T-helper 2 cell (primary cell): ENCODE measurements at places on chromosomes 6 and 20.

DNA sequence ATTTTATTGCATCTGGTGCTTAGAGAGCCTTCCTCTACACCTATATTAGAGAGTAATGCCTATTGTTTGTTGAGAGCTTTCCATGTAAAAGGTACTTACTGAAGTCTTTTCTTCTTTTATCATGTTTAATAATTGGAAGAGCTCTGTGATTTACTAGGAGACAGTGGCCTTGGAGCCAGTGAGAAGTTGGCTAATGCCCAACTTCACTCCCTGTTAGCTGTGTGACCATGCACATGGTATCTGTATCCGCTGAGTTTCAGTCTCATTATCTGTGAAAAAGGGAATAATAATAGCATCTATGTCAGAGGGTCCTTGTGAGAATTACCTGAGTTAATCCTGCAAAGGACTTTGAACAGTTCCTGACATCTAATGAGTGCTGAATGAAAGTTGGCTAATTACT is 105.0 kb downstream of the CD109 start:
- DNase-seq: no peak

- DNase-seq: no peak
Measured at GRCh38 chr6:69847492-69847788, 18.9 kb upstream of the COL19A1 start.

GRCh38 chr6:166307082-166308032 is 835 bp downstream of the PRR18 start:
- no peak for DNase-seq

DNA sequence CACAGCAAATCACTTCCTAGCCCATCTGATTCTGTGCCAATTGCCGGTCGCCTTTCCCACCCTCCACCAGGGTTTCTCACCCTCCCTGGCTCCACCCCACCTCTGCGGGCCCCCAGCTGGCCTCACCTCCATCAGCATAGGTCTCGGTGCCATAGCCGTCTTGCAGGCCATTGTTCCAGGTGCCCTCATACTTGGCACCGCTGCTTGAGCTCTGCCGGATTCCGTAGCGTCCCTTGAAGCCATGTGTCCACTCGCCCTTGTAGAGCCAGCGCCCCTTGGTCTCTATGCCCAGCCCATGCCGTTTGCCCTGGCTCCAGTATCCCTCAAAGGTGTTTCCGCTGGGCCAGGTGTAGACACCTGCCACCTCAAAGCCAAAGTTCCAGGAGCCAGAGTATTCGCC is 787 bp downstream of the JPH2 start:
- DNase-seq: no peak

GRCh38 chr6:45031601-45032000 is 296.5 kb upstream of the RUNX2 start:
- DNase-seq: peak; percentile 23

DNA sequence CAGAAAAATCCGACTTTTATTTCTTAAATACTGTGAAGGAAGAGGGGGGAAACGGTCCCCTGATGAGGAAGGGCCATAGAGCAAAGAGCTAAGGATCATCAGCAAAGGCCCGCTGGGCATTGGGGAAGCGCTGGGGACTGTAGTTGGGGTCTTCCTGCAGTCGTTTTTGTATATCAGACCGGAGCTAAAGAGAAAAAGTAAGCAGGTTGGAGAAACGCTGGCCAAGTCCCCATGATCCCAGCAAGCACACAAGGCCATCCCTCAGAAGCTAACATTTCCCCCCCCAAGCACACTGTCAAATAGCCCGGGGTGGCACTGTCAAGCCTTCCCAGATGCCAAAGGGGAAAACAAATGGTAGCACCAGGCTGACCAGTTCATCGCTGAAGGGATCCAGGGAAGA is 13.4 kb downstream of the BAG6 start:
- DNase-seq: no peak

- DNase-seq: no peak
Measured at GRCh38 chr6:168550326-168550725, 109.3 kb downstream of the SMOC2 start.

DNA sequence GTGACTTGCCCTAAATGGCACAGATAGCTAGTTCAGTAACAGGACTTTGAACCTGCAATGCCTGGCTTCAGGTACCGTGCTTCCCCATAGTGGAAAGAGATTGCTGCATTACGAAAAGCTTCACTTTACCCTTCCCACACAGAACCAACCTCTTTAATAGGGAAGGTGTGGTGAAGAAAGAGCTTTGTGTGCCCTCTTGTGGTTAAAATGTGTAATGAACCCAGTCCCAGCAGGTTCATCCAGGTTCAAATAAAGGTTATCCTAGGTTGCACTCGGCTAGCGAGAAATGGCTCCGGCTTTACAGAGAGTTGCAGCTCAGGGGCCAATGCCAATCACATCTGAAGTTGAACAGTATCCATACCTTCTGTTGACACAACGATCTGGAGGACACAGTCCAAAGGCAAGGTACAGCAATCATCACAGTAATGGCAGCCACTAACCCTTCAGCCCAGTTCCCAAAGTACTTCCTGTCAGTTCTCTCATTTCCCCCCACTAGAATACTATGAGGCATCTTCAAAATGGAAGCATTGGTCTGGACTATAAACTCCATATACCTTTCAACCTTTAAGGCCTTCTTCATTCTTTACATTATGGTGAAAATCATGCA is 3.0 kb downstream of the DEFB115 start:
- peak; percentile 2 for DNase-seq

DNA sequence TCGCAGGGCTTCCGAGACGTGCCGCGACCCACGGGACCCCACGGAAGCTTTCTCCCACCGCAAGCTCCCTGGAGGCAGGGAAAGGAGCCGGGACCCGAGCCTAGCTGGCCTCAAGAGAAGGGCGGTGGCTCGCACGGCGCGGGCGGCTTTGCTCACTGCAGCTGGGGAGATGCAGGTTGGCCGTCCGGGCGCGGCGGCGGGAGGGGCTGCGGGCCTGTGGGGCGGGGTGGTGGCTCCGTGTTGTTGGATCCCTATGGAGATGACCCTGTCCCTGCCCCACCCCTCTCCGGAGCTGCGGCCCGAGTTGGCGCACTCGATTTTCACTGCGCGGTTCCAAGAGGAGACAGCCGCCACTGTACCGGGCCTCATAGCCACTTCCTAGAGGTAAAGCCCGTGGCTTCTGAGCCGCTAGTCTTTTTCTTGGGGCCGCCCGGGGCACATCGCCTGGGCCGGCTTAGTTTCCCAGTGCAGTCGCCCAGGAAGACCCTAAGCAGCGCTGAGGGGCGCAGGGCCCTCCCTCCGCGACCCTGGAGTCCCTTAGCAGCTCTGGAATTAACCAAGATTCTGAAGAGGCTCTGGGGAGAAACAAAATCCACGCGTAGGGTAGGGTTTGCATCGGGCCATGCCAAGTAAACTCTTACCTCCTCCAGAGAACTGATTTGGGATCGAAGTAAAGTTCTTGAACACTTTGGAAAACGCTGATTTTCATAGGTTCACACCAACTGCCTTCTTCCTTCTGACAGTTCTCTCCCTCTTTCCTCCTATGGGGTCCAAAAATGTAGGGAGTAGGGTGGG is at the start of gene ECT2L:
Gene ECT2L, plus strand, starts transcription at position 279 of the 795 bp plus-strand sequence. CDS start 17,188 bp downstream, outside the sequence.
- no peak for DNase-seq

DNA sequence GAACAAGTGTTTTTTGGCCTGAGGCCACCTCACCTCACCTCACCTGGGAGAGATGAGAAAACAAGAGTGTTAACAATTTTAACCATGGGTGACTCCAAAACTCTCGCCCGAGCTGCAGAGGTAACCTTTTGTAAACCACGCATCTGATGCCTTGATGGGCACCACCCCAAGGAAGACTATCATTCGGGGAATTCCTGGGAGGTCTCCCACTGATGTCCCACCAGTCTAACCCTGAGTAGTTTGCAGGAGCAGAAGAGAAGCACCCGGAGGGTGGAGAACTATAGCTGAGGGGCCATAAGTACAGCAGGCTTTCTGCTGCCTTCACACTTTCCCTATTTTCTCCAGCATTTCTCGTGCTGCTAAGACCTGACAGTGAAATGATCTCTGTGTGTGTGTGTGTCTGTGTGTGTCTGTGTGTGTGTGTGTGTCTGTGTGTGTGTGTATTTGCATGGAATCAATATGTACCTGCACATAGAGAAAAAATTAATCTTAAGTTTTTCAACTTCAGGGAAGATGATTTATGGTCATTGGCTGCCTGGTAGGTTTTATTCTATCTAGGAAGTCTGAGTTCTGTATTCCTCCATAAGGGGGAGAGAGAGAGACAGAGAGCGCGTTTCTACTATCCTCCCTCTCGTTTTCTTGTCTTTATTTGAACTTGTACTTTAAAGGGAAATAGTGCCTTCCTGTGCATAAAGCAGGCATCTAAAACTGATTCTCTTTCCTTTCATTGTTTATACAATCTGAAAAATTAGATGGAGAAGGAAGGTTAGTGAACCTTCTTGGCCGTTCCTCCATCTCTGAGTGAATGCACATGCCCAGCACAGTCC is 75.8 kb downstream of the CAP2 start:
- DNase-seq: no peak

- no peak for DNase-seq
Measured at GRCh38 chr6:151376440-151376839, 14.9 kb downstream of the ZBTB2 start.

- DNase-seq: peak; percentile 73
Measured at GRCh38 chr6:106103728-106104109, 17.6 kb downstream of the PRDM1 start.

- no peak for DNase-seq
Measured at GRCh38 chr6:34476921-34477320, 11.0 kb downstream of the PACSIN1 start.

- DNase-seq: no peak
Measured at GRCh38 chr20:46883892-46884291, 10.8 kb upstream of the EYA2 start.

DNA sequence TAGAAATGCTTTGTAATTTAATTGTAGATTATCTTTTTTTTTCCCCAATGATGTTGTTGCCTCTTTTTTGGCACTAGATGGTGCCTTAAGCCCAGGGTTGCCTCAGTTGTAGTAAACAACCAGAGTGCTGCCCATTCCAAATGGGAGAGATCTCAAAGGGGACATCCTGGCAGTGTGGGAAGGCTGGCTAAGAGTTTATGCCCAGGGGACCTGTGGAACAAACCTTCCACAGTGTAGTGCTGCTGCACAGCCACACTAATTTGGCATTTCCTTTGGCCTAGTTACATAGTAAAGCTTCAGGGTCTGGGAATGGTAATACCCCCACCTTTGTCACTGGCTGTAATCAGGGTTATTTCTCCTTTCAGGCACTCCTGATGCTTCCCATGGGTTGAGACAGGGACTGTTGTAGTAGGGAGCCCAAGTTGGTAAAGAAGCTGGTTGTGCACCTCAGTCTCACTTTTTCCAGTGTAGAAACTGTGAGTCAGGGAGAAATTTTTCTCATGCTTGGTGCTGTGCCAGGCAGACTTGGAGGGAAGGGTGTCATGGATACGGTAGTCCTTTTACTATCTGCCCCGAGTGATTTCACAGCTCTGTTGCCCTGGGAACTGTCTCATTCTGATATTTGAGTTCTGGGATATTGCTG is 177.8 kb upstream of the ECI2 start:
- no peak for DNase-seq

DNA sequence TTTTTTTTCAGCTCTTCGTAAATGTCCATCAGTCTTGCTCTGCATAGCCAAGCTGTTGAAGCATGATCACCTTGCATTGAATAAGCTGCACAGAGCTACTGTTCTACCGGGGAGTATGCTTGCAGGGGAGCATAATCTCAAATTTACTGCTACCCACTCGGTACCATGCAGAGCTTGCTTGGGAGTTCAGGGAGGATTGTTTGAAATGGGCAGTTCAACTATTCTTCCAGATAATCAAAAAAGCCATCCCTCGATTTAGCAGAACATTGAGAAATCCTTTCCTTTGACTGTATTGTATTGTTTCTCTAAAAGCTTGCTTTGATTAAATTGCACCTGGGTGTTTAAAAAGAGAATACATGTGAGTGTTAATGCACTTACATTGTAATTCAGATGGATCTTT is 332.6 kb downstream of the UTRN start:
- DNase-seq: no peak

DNA sequence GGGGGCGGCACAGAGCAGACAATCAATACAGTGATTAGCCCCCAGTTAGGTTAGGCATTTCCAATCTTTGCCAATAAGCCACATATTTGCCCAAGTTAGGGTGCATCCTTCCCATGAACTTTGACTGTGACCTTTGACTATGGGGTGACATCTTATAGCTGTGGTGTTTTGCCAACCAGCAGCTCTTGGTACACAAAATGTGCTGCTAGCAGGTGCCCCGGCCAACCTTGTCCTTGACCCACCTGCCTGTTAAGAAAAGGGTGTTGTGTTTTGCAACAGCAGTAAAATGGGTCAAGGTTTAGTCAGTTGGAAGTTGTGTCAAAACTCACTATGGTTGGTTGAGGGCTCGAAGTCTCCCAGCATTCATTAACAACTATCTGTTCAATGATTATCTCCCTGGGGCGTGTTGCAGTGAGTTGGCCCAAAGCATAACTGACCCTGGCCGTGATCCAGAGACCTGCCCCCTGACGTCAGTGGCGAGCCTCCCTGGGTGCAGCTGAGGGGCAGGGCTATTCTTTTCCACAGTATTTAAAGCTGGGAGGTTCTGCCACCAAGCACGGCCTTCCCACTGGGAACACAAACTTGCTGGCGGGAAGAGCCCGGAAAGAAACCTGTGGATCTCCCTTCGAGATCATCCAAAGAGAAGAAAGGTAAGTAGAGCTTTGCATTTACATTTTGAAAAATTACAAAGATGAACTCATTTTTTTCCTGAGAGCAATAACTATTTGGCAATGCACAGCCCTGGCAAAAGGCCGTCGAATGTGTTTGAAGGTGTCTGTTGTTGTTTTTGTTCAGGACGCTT is at the start of gene PCK1:
Gene PCK1, plus strand, starts transcription at position 557 of the 802 bp plus-strand sequence. CDS start 302 bp downstream, outside the sequence.
- no peak for DNase-seq

GRCh38 chr6:53090576-53090975 is 25.4 kb downstream of the FBXO9 start:
- DNase-seq: no peak

GRCh38 chr20:3997446-3997845 is 17.9 kb downstream of the RNF24 start:
- no peak for DNase-seq

GRCh38 chr20:54355631-54356280 is 119.6 kb upstream of the DOK5 start:
- DNase-seq: no peak

GRCh38 chr6:11364971-11365397 is 132.5 kb upstream of the NEDD9 start:
- no peak for DNase-seq

DNA sequence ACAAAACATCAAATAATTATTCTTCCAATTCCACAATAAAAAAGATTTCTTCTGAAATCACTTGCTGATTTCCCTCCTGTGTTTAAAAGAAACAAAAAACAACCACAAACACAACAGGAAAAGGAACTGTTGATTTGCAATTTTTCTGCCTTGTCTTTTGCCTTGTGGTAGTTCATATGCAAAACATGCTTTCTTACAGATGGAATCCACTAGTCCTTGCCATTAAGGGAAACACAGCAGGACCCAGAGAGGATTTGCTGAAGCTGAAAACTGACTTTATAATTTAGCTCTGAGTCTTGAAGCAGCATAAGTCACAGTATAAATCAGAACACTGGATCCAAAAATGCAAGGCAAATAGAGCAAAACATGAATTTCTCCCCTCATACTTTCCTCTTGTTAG is 328.8 kb downstream of the PHF3 start:
- no peak for DNase-seq
